ENCODE measurements at places on chromosomes 12 and 14.

DNA sequence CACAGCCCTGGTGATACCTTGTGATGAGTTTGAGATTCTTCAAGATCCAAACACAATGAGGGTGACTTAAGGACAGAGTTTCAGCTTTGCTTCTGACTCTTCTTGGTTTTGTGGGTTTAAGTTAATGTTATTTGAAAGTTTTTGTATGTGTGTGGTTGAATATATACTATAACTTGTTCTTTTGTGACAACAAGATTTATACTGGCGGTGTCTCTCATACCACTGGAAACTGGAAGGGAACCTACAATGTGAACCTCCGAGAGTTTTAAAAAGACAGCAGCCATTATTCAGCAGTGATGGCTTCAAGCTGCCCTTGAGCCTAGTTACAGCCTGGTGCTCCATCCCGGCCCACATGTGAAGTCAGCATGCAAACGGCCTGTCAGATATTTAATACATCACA lies 87.9 kb upstream of the IGF1 start:
- no peak for DNase-seq

- DNase-seq = peak; percentile 76
Observed at GRCh38 chr12:113196990-113197389, 11.5 kb downstream of the RITA1 start.

DNA sequence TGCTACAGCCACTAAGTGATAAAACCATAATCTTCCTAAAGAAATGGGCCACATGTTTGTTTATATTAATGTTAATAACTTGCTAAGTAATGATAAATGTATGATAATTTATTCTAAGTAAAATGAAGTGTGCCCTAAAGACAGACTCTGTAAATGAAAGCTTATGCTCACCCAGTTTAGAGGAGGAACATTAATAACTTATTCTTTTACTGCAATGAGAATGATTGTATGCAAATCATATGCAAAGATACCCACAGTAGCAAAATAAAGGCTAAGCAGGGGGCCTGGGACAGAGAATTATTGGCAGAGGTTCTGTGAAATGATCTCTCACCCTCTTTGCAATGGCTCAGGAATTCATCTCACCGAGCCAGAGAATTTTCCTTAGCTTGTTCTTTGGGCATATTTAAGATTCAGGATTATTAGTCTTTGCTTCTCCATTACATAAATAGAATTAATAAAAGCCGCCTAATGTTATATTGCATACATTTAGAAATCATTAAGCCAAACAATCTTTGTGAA lies 75.9 kb downstream of the TMEM132D start:
- no peak for DNase-seq

- peak; percentile 26 for DNase-seq
Observed at GRCh38 chr12:16165506-16165905, 112.0 kb downstream of the SLC15A5 start.

- peak; percentile 83 for DNase-seq
Observed at GRCh38 chr14:101876555-101876938, 87.8 kb upstream of the DYNC1H1 start.

GRCh38 chr14:80233470-80234089 lies 22.3 kb upstream of the DIO2 start:
- no peak for DNase-seq

GRCh38 chr12:27331927-27332324 lies 710 bp upstream of the BMAL2 start:
- no peak for DNase-seq

GRCh38 chr12:131618303-131618658 lies 92.6 kb upstream of the SFSWAP start:
- no peak for DNase-seq

DNA sequence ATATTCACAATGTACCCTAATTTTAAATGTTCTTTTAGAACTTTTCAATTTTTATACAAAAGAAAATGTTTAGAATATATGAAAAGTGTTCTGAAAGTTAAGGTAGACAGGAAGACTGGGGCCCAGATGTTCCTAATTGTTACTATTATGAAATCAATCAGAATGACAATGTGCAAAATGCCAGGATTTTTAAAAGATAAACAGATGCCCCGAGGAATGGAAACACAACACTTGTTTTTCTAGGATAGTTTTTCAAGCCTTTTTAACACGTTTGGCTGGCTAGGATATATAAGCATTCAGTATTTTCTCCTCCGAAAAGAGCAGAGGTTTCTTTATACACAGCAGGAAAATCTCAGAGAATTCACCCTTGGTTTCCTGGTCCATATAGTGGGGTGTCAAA lies 106.8 kb downstream of the ESR2 start:
- no peak for DNase-seq

DNA sequence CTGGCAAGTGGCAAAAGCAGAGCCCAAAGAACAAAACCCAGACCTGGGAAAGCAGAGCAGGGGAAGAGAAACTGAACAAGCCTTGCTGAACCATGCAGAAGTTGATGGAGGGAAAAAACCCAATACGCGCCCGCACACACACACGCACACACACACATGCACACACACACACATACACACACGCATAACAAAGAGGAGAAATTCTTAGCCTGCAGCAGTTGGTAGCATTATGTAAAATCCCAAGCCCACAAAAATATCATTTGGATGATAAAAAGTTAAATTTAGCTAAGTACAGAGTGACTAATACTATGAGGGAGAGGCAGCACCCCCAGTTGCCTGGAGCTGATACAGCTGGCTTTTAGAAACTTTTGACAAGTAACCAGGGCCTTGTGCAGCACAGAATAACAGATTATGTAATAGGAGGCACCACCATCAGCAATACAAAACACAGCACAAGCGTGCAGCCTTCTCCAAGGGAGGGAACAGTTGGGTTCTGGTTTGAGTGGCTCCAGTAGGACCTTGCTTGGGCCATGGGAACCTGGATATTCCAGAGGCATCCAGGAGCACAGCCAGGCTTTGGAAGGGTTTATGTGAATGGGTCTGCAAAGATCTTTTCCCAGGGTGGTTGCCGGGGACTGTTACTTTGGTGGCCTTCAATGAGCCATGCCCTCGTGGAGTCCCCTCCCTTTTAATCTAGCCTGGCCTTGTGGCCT lies 35.3 kb downstream of the PITPNM2 start:
- DNase-seq = peak; percentile 63

- no peak for DNase-seq
Observed at GRCh38 chr12:112711026-112711425, 80.5 kb upstream of the RPH3A start.

DNA sequence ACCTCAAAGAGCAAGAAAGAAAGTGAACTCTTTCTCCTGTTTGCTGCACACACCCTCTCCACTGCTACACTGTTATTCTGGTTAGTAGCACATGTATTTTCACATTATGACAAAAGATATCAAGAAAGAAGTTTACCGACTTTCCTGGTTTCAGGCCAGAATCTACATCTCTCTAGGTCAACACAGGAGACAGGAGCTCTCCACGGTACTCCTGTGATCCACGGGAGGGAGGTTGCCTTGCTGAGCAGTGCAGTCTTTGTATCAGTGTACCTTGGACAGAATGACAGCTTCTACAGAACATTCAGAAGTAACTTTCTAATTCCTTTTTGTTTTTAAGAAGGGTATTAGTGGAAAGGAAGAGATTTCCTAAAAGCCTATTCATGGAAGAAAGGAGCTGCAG lies 805.6 kb downstream of the NRXN3 start:
- DNase-seq = no peak
